ENCODE measurements at places on chromosomes 7 and 10.

DNA sequence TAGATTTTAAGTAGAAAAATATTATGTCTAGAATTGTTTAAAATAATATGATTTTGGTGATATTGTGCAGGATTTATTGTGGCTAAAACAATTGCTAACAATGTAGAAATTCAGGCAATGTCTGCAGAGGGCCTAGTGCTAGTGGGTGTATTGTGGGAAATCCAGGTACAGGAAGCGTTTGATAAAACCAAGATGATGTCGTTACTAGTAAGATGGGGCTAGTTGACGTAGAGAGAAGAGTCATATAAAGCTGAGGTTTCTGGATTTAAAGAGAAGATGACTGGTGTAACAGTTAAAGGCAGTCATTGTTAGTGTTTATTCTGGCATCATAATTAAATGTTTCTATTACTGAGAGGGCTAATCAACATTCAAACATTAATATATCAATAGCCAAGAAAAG, 43.5 kb downstream of the ADK start:
- no peak for DNase-seq

- no peak for DNase-seq
These were observed 136.9 kb downstream of the KCNMA1 start for GRCh38 chr10:77500754-77501151.

- no peak for DNase-seq
These were observed 248.5 kb downstream of the SFMBT2 start for GRCh38 chr10:7162331-7162730.

- no peak for DNase-seq
These were observed 98.0 kb downstream of the CTBP2 start for GRCh38 chr10:125062227-125062913.

GRCh38 chr7:106276513-106276912, 8.3 kb downstream of the NAMPT start:
- no peak for DNase-seq

DNA sequence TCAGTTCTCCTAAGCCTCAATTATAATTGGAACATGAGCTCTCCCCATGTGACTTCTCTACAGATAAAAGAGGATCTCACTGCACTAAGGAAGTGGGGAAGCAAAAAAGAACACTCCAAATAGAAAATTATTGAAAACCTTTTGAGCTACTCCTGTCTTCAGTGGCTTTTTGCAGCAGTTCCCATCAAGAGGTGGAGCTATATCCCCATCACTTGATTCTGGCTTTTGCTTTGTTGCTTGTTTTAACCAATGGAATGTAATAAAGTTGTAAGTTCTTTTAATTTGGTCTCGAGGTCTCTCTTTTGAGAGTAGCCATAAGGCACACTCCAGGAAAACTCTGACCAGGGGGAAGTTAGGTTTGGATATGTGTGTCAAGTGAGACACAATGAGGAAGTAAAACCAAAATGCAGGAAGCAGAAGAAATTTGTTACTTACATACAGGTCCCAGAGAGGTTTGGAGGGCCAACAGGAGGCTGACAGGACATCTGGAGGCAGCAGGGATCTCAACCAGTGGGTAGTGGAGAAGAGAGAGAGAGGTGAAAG, 569.4 kb downstream of the HTR7 start:
- no peak for DNase-seq

- no peak for DNase-seq
These were observed 253.7 kb upstream of the PITRM1 start for GRCh38 chr10:3426190-3426845.

DNA sequence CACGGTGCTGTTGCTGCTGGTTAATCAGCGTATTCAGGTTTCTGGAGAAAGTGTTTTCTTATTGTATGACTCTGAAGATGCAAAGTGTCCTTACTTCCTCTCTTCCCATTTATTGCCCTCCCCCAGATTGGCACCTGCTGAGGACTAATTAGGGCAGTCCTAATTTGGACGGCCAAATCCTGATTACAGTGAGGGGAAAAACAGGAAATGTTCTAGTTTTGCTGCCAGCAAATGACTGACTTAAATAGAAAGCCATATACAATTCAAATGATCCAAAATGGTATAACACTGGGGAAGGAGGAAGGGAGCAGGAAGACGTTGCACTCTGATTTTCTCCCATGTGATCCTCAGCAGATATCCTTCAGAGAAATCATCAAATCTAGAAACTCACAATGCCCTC, 222.4 kb upstream of the LRGUK start:
- DNase-seq: no peak

- no peak for DNase-seq
These were observed 69.8 kb downstream of the LSMEM1 start for GRCh38 chr7:112550468-112551060.

DNA sequence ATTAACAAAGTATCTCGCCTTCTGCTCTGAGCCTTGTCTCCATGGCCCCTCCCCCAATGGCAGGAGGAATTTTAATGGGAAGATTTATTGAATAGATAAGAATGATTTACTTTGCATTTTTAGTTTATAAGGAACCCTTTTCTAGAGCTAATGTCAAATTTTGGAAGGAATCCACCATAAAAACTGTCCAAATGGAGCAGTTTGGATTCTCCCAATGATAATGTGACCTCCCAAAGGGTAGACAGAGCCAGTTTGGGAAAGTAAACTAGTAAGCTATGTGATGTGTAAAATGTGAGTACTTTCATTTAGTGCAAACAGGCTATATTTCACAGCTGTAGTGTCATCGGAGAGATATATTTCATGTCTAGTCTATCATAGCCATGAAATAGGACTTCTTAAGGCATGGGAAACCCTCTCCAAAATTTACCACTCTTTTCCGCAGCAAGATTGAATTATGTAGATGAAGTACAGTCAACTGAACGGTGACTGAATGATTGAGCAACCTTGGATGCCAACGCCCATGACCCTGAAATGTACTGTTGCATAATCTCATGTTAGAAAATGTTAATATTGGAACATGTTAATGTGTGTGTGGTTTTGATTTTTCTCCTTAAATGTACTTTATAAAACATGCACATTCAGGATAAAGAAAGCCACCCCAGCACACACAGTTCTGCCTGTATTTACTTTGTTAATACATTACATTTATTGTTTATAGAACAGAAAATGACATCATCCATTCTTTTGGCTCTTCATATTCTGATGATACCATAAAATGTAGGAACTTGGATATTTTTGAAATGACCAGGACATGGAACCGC, 140.6 kb downstream of the NRP1 start:
- DNase-seq: no peak

GRCh38 chr7:134907000-134907399, 79.3 kb upstream of the AGBL3 start:
- no peak for DNase-seq

GRCh38 chr7:8597565-8597964, 164.2 kb downstream of the NXPH1 start:
- DNase-seq: no peak

DNA sequence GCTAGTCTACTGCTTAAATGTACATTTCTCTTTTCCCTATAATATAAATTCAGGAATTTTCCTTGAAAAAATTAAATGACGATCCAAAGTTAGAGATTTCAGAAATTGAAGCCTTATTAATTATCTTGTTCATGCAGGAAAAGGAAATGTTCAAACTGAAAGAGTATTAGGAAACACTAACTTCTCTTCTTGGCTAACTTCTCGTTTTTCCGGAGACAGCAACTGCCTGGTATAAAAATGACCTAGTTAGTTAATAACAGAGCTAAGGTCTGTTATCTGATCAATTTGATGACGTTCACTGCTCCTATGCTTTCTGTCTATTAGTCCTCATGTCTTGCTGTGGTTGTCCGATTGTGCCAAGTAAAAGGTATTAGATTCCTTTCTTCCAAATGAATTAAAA, 212.5 kb downstream of the DGKB start:
- no peak for DNase-seq

DNA sequence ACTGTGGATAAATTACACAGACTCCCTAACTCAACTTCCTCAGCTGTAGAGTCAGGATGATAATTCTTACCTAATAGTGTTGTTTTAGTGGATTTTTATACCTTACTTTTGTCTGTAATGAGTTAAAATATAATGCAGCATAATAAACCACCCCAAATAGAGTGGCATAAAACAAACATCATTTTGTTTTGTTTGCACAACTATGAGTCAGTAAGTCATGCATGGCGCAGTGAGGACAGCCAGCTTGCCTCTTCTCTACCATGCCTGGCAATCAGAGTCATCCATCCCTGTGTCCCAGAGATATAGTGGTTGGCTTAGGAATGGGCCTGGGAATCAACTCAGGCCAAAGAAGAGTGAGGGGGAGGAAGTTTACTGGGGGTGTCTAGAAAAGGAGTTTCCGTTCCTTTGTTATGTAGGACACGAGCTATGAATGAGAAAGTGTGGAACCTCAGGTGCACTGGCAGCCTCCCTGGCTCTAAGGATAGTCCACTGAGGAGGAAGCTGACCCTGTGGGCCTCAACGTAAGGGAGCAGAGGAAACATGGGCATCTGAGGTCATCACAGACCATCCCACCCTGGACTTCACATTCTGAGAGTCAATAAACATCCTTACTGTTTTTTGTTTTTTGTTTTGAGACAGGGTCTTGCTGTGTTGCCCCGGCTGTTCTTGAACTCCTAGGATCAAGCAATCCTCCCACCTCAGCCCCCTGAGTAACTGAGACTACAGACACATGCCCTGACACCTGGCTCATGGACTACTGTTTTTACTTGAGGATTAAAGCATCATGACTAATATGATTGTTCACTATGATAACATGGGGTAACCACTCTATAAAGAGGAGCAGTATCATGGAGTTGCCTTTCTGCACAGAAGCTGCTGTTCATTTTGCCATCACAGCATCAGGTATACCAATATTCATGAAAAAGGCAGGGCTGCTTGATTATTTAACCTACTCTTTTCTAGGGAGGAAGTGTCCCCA, 21.0 kb upstream of the GRB10 start:
- DNase-seq: no peak

GRCh38 chr7:20778063-20778721, 8.5 kb downstream of the SP8 start:
- DNase-seq: no peak

- no peak for DNase-seq
These were observed 268.7 kb downstream of the SEMA3A start for GRCh38 chr7:83925860-83926259.

DNA sequence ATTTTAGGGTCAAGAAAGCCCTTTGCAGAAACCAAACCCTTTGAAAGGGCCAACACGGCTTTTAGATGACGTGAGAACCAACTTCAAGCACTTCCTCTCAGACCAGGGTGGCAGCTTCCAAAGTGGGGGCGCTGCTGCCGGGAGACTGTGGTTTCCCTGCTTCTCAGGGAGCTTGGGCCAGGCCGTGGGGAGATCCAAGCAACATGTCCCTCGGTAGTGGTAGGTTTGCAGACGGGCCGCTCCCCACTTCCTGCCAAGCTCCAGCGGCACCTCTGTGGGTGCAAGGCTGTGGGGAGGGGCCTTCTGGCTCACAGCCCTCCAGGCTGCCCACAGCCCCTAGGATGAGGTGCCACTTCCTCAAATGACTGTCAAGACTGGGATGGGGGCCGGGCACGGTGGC, 132.4 kb downstream of the FAM53B start:
- DNase-seq: peak; percentile 16

DNA sequence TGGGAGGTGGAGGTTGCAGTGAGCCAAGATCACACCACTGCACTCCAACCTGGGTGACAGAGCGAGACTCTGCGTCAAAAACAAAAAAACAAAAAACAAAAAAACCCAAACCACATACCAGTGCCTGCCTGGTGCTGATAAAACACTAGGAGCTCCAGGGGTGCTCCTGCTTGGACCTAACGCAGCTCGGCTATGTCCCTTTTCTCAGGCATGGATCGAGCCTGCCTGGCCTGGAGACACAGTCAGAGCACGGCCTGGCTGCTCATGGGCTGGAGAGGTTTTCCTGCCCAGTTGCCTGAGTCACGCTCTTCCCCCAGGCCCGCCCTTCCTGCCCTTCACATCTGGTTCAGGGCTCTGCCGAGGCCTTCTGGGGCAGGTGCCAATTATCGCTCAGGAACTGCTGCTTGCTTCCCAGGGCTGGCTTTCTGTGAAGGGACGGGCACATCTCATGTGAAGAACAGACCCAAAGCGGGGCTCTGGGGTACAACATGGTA, 12.6 kb upstream of the NPFFR1 start:
- no peak for DNase-seq

DNA sequence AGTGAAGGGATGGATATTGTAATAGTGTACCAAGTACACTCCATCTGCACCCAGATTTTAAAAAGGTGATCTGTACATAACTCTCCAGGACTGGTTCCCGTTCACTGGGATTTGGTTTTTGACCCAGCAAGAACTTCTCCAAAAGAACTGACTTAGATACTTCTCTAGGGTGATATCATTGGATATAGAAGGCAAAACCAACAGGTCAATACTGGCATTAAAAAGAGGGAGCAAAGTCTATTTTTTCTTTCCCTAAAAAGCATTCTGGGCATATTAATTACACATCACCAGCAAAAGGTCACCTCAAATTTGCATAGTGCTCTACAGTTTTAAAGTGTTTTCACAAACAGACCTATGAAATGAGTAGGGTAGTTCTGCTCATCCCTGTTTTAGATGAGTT, 3.5 kb downstream of the MYPN start:
- DNase-seq: no peak

DNA sequence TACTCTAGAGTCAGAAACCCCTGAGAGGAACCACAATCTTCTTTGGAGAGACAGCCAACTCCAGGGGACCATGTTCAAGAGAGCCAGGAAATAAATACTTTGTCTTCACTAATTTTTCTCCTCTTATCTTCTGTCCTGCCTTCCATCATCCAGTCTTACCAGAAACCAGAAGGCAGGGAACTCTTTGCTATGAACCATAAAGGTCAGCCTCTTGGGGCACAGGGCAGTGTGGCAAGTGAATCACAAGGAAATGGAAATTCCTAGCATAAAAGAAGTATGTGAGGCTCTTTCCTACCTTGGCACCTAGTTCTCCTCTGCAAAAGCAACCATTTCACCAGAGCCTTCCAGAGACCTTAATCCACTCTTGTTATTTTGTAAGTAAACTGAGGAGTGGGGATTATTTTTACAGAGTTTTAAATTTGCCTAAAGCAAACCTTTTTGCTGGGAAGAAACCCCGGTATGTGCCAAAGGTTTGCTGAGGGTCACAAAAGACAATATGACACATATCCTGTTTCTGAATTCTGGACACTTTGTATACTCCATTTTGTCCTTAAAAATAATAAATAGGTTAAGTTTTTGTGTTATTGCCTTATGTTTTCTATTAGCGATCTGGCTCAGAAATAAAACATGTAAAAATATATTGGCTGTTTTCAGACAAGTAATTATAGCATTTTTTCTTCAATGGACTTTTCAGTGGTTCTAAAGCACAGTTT, 87.1 kb downstream of the ADAM22 start:
- DNase-seq: no peak

DNA sequence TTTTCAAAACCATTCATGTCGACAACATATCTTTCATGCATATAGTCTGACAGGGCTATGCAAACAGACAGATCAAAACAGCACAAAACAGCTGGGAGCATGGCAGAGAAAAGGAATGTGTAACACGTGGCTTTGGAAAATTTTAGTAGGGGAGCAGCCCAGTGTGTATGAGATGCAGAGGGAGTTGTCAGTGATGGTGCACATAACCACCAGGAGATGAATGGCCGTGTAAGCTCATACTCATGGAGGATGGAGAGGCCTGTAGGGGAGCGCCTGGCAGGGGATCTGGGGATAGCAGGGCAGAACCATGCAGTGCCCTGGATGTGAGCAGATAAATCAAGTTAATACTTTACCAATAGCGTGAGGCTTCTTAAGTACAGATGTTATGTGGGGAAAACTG, 45.7 kb downstream of the RHOBTB1 start:
- DNase-seq: no peak

- no peak for DNase-seq
These were observed 91.1 kb upstream of the DNAJB12 start for GRCh38 chr10:72445851-72446250.

- no peak for DNase-seq
These were observed 37.2 kb downstream of the CLEC2L start for GRCh38 chr7:139560678-139561077.

- DNase-seq: no peak
These were observed 251.3 kb downstream of the SFMBT2 start for GRCh38 chr10:7159517-7159916.
